Cardiac fibroblast (primary cell): ENCODE measurements at places on chromosomes 11 and 22.

GRCh38 chr11:85787809-85788760 is 22.9 kb downstream of the SYTL2 start:
- no peak for DNase-seq

GRCh38 chr11:89660234-89660633 is 49.9 kb upstream of the TRIM77 start:
- DNase-seq = no peak

GRCh38 chr11:60280412-60280811 is at the start of gene MS4A4A:
TSS of gene MS4A4A (plus strand) at chr11:60280666. CDS start at chr11:60280676, 10 bp downstream.
- no peak for DNase-seq

DNA sequence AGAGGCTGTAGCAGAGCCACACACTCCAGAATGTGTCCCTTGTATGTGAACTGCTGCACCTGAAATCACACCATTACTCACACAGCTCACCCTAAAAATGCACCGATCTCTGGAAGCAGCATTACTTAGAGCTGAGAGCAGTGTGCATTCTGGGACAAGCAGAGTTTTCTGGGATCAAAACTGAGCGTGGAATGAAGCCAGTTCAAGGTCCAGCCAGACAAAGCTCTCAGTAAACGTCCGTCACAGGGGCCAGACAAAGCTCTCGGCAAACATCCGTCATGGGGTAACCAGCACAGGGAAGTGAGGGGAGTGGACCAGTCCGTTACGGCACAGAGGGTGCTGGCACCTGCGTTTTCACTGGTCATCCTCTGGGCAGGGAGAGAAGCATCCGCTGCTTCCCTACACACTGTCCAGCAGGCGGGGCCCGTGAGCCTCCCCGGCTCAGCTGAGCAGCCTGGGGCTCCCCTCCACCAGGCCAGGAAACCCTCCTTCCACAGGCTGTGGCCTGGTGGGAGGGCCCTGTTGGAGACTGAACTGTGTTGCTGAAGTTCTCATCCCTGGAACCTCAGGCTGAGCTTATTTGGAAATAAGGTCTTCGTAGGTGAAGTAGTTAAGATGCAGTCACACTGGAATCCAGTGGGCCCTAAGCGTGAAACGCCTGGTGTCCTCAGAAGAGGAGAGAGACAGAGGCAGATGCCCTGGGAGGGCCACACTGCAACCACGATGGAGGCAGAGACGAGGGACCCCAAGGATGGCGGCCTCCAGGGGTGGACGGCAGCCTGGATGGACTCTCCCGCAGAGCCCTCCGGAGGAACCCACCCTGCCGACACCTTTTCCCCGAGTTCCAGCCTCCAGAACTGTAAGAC is 883.9 kb downstream of the BRD1 start:
- DNase-seq = no peak

DNA sequence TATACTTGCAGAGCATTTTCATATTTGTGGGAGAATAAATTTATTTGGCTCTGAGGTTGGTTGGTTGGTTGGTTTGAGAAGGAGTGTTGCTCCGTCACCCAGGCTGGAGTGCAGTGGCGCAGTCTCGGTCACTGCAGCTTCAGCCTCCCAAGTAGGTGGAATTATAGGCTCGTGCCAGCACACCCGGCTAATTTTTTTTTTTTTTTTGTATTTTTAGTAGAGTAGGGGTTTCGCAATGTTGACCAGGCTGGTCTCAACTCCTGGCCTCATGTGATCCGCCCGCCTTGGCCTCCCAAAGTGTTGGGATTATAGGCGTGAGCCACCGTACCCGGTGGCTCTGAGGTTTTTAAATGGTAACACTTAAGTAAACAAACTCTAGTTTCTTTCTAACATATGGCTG is 161.1 kb downstream of the TEAD1 start:
- no peak for DNase-seq

- DNase-seq = no peak
These were observed 22.0 kb downstream of the JAML start for GRCh38 chr11:118202599-118203422.

DNA sequence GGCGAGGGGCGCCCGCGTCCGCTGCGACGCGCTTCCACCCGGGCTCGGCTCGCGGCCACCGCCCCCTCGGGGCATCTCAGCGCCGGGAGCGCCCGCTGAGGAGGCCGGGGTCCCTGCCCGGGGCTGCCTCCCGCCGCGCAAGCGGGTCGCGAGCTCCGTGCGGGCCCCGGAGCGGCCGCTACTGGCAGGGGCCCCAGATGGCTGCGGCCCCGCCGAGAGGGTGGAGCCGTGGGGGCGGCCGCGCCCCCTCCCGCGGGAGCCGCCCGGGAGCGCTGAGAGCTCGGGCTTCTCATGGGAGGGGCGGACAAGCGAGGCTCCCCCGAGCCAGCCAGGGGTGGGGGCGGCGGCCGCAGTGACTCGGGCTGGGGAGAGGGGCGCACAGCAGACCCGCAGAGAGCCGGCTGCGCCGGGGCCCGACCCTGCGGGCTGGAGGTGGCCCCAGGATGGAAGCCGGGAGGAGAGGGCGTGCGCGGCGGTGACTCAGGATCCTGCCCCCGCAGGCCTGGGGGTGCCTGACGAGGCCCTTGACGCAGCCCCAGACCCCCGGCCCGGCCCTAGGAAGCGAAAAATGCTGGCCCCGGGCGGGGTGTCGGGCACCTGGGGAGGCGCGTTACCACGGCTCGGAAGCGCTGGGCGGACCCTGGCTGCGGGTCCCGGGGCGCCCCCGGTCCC is 603 bp upstream of the ZFTA start:
- peak; percentile 40 for DNase-seq

- DNase-seq = no peak
These were observed 8.0 kb upstream of the NAALADL1 start for GRCh38 chr11:65066315-65066714.

DNA sequence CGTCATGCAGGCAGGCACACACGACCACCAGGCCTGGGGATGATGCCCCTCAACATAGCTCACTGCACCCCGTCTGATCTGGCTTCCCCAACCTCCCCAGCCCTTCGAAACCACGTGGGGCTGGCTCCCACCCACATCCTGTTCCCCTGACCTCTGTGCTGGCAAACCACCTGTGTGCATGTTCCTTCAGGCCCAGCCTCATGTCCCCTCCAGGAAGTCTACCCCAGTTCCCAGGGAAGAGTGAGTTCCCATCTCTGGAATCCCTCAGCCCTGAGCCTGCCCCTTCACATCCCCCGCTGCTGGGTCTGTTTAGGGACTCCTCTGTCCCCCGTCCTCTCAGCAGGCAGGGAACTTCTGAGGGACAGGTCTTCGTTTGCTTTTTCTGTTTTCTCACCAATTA is 7.1 kb downstream of the SLC7A4 start:
- no peak for DNase-seq

GRCh38 chr11:1949302-1949701 is 2.2 kb downstream of the MRPL23 start:
- DNase-seq = no peak

GRCh38 chr11:58776891-58777710 is 45.4 kb upstream of the GLYAT start:
- DNase-seq = no peak

- DNase-seq = no peak
These were observed 80.8 kb downstream of the PIWIL4 start for GRCh38 chr11:94647926-94648325.

- DNase-seq = no peak
These were observed 157.1 kb downstream of the FBXO7 start for GRCh38 chr22:32631507-32632255.

- DNase-seq = no peak
These were observed 39.3 kb upstream of the RFPL3 start for GRCh38 chr22:32318361-32318760.

DNA sequence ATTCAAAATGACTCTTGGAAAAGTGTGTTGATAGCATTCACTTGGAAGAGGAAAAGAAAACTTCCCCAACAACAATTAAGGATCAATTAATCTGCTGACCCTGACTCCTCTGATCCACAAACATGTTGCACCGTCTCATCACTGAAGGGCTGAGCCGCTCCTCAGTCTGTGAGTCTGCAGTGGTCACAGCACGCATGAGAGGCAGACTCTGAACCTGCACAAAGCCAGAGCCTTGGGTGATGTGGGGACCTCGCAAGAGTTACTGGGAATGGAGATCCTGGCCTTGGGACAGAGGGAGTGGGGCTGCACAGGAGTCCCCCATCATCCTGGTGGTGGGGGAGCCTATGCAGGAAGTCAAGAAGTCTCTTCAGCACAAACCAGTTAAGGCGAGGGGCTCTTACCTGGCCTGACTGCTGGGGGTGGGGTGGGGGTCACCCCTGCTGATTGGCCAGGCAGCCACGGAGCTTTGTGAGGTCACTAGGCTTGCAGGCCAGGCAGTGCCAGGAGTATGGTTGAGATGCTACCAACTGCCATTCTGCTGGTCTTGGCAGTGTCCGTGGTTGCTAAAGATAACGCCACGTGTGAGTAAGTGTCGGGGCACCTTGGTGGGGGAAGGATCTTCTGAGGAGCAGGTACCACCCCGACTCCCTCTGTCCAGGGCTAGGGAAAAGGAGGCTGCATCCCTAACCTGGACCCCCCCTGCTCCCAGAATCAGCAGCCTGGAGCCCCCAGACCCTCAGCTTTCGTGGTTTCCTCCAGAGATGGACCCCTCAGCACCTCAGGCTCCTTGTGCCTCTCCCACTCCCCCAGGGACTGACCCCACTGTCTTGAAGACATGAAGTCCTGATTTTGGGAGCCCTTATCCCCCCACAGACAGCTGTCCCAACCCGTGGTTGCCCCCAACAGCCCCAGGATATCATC is at the start of gene ACR:
TSS of gene ACR (plus strand) at position 477 of the 921 bp plus-strand sequence. CDS start at position 509, 32 bp downstream.
- DNase-seq = no peak

DNA sequence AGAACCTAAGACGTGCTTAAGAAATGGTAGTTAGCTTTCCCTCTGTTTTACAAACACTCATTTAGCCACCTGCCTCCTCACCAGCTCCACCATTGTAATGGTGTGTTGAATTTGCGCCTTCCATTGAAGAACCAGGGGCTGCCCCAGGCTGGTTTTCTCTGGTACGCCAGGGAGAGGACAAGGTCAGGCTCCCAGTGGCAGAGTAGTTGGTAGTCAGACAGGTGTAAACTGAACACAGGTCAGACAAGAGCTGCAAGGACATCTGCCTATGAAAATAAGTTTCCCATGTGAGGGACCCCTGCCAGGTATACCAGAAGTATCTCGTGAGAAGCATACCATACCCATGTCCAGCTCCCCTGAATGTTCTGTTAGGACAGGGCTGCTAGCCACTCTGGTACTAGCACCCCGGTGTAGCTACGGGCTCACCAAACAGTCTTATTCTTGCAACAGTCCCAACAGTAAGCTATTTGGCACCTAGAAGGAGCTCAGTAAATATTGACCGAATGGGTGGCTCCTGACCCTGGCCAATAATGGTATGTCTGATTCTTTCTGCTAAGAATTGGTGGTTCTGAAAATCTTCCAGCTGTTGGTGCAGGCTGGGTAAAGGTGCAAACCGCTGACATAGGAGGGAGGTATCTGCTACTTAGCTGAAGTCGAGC is 359.0 kb downstream of the LARGE1 start:
- no peak for DNase-seq
